CD4-positive, alpha-beta T cell treated with Interleukin-6 for 4 hours (primary cell): ENCODE measurements at places on chromosomes 7 and 10.

GRCh38 chr7:77931841-77932240 is 133.3 kb downstream of the PHTF2 start:
- no peak for DNase-seq

- no peak for DNase-seq
Observed at GRCh38 chr10:30645340-30645827, 15.8 kb upstream of the LYZL2 start.

- no peak for DNase-seq
Observed at GRCh38 chr10:71737001-71737833, 17.6 kb upstream of the C10orf105 start.

- no peak for DNase-seq
Observed at GRCh38 chr10:132916421-132916841, 25.9 kb downstream of the CFAP46 start.

GRCh38 chr10:29322918-29323317 is 34.0 kb downstream of the LYZL1 start:
- DNase-seq, result no peak

- DNase-seq, result no peak
Observed at GRCh38 chr7:116953906-116954838, 871 bp downstream of the ST7 start.

DNA sequence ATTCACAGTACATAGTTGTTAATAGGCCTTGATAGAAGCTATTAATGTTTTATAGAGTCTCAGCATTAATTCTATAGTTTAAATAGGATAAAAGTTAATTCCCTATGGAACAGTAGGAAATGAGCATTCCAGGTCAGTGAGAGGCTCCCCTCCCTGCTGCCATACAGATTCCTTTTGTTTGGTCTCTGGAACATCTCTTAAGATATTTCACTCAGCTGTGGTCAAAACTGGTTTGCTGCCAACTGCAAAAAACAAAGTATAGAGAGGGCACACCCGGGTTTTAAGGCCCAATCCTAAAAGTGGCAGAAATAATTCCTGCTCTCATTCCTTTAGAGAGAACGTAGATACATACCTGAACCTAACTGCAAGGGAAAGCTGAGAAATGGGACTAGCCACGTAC is 51.3 kb downstream of the MDFIC start:
- DNase-seq, result no peak

DNA sequence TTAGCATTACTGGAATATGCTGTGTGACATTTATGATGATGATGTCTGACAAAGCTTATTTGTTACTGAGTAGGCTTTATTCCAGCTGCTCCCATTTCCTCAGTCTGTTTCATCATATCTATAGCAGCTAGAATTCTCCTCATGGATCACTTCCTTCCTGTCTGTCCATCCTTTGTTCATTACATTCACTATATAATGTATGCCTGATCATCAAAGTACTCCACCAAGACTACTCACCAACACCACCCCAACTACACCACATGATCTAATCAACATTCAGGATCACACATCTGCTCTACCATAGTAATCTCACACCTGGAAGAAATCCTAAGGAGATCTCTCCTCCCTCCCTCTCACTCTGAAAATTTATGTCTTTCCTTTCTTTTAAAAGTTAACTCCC is 61.3 kb downstream of the APBB1IP start:
- no peak for DNase-seq

- DNase-seq, result no peak
Observed at GRCh38 chr7:152312316-152312715, 123.5 kb downstream of the KMT2C start.

- no peak for DNase-seq
Observed at GRCh38 chr7:128117691-128118090, 86.5 kb upstream of the LRRC4 start.

DNA sequence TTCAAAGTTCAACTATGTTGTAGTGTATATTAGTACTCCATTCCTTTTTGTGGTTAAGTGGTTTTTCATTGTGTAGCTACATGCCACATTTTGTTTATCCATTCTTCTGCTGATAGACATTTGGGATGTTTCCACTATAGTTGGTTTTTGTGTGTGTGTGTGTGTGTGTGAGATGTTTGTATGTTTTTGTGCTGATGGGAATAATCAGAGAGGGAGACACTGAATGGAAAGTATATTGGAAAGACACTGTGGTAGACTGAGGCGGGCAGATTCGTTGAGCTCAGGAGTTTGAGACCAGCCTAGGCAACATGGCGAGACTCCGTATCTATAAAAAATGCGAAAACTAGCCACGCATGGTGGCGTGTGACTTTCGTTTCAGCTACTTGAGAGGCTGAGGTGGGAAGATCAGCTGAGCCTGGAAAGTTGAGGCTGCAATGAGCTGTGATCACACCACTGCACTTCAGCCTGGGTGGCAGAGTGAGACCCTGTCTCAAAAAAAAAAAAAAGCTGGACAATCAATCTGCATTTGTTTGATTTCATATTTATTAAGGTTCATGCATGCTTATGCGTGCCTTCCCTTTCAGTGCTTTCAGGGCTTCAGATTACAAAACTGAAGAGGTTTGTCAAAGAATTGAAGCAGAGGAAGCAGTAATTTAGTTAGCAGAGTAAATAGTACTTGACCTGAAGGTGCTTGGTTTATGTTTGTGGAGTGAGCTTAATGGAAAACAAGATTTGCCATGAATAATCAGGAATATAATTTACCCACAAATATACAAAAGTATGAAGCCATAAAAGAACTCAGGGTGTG is 14.7 kb downstream of the SEC24C start:
- DNase-seq, result no peak

DNA sequence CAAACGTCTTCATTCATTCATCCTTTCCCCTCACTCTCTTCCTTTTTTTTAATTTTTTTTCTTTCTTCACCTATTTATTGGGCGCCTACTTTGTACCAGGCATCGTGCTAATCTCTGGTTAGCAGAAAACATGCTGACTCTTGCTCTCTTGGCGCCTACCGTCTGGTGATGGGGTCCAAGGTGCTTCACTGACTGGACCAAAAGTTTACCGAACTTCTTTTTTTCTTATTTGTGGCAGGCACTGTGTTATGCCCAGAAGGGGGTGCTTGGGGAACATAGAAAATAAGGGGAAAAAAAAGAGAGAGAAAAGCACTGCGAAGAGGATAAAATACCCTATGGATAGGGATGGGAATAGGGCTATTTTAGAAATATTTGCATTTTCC is 505 bp upstream of the FAM204A start:
- peak; percentile 2 for DNase-seq

GRCh38 chr10:3563298-3563697 is 221.7 kb downstream of the KLF6 start:
- DNase-seq, result no peak

DNA sequence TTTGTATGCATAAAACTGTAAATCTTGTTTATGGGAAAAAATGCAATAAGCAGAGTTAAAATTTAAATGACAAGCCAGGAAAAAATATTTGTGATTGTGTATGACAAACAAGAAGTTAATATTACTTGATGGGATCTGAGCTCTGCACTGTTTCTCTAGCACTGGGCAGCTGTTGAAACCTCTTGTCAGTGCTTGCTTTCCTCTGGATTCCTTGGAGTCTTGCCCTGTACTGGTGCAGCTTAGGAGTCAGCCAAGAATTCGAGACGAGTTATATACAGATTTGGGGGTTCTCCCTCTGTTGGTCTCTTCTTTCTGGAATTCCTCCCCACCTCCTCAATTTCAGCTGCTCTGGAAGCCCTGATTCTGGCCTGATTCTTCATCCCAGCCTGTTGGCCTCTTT is 24.3 kb upstream of the OPN4 start:
- no peak for DNase-seq

DNA sequence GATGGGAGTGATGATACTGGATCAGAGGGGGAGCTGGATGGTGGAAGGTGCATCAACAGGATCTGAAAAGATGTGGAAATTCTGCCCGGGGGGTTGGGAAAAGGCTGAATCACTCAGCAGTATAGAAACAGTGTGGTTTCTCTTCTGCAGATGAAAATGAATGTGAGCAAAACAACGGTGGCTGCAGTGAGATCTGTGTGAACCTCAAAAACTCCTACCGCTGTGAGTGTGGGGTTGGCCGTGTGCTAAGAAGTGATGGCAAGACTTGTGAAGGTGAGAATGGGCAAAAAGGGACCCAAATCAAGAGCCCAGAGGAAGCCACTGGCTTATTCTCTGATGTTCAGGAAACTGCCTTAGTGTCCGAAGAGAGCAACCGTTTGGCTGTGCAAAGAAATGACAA is 12.9 kb downstream of the OIT3 start:
- DNase-seq, result no peak

- no peak for DNase-seq
Observed at GRCh38 chr10:124559372-124560132, 97.9 kb downstream of the LHPP start.
